Activated CD4-positive, alpha-beta T cell treated with anti-CD3 and anti-CD28 coated beads for 24 hours (primary cell): ENCODE measurements at places on chromosomes 7 and 10.

DNA sequence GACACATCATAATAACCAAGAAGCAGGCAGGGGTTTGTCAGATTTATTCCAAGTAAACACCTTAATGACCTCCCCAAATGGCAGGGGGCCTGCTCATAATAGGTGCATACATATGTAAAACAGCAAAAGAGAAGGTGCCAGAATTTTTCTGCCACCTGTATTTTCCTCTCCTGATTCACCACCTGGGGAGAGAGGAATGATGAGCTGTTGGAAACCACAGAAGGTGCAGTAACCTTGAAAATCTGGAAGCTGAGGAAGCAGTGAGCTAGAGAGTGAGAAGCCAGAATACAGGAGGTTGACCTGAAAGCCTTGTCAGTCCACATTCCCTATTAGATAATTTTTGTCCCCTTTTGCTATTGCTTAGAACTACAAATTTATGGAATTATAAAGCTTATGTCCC is 46.2 kb upstream of the PDE1C start:
- no peak for DNase-seq

DNA sequence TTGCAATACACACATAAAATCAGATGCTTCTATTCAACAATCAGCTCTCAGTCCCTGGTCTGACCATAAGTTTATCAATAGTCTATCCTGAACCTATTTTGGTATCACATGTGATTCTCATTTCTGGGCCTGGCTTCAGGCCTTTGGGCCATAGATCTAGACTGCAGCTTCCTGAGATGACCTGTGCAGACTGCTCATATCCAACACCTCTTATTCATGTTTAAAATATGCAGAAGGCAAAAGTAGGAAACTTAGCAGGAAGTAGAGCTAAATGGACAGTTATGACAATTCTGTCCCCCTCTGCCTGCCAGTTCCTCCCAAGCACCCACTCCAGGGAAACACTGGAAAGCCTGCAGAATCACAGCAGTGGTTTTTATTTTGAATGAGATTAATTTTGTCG is 53.3 kb downstream of the C7orf25 start:
- no peak for DNase-seq

DNA sequence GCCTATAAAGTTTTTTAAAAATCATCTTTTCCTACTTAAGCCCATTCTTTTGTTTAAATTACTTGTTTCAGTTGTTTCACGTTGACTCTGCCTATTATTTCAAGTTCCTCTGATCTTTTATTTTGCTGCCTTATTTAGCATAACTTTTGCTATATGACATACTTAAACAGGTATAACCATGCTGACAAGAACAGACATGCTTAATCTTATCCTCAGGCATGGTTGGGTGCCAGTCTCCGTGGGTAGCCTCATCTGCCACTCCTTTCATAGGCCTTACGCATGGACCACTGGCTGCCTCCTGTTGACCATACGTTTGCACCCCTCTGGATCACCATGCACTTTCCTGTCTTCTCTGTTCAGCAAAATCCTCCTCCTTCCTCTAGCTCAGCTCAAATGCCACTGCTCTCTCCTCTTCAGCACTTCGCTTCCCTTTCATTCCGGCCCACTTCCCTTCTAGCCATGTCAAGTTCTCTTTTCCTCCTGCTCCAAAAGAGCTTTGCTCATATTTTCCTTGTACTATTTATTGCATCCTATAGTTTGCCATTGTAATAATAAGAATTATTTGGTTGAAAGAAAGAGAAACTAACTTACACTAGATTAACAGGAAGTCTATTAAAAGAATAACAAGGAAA is 10.0 kb upstream of the TSPAN33 start:
- no peak for DNase-seq

DNA sequence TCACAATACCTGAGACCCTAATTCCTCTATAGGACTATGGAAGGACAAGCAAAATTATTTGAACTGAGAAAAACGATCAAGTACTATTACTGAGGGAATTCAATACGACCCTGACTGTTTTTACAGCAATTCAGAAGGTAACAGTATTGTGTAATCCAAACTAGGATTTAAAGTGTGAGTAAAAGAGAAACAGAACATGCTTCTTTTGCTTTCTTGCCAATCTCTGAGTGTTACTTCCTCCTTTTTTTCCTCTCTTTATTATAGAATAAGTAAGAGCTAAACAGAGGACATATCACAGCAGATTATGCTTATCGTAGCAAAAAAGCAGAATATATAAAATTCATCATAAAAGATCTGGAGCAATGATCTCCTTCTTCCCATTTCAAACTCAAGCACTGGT is 292.1 kb downstream of the THSD7A start:
- no peak for DNase-seq

GRCh38 chr7:141234335-141235105 is 160.7 kb downstream of the TMEM178B start:
- DNase-seq, result no peak

GRCh38 chr10:15460661-15461060 is 89.6 kb upstream of the FAM171A1 start:
- DNase-seq, result no peak

- DNase-seq, result no peak
These were observed 77.3 kb downstream of the CDC14C start for GRCh38 chr7:49001610-49002033.

DNA sequence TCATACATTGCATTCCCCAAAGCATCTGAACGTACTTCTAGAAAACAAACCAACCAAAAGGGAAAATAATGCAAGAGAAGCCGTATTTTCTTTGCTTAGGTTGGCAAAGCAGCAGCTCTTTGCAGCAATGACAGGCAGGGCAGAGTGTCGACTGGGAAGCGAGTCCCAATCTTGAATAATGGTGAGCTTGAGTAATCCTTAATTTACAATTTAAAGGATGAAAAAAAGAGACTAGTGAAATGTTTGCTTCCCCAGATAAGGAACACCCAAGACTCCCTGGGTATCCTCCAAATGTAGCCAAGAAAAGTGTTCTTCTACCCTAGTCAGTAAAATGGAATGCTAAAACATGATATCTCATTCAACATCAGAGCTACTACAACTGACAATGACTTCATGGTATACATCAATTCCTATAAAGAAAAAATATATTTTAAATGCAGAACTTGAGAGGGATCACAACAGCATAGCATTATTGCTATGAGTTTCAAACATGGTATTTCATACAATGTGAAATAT is 32.0 kb downstream of the GPAM start:
- no peak for DNase-seq

DNA sequence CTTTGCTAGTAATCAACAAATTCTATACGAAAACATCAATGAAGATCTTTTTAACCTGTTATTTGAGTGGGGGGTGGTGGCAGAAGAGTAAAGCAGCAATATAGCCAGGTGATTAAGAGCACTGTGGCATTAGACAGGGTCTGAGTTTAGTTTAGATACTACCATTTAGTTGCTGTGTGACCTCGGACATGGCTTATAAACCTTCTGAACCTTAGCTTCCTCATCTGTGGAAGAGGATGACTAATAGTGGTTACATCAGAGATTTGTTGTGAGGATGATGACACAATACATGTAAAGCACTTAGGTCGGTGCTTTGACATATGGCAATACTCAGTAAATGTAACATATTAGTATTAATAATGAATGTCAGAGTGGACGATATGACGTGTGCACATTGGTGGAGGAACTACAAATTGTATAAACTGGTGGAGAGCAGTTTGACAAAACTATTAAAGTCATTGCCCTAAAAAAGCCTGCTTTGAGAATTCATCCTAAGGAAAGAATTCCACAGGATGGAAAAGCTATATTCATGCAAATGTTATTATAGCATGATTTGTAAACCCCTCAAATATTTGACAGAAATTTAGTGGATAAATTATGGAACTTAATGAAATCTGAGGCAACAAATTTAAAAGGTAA is 24.3 kb downstream of the SPAG6 start:
- DNase-seq, result no peak

- no peak for DNase-seq
These were observed 162.4 kb upstream of the MDFIC start for GRCh38 chr7:114759347-114760062.

GRCh38 chr10:68600041-68600778 is 40.1 kb downstream of the TET1 start:
- DNase-seq, result peak; percentile 19

GRCh38 chr7:86785641-86786040 is 141.9 kb downstream of the GRM3 start:
- no peak for DNase-seq

GRCh38 chr10:73017955-73018480 is 63.4 kb upstream of the PLA2G12B start:
- DNase-seq, result no peak

DNA sequence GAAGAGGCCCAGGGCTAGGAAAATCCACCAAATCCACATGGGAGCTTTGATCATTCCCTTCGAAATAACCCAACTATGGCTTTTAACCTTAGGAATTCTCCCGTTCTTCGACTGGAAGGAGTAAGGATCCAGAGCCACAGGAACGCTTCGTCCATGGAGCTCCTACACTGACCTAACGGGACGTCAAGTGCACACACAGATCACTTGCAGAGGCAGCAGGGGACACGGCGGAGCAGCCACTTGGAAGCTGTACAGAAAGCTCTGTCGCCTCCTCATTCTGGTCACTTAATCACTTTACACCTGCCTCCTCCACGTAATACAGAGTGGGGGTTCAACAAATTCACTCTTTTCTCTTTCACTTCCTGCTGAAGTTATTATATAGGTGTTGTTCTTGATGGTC is 43.9 kb downstream of the RSU1 start:
- no peak for DNase-seq

DNA sequence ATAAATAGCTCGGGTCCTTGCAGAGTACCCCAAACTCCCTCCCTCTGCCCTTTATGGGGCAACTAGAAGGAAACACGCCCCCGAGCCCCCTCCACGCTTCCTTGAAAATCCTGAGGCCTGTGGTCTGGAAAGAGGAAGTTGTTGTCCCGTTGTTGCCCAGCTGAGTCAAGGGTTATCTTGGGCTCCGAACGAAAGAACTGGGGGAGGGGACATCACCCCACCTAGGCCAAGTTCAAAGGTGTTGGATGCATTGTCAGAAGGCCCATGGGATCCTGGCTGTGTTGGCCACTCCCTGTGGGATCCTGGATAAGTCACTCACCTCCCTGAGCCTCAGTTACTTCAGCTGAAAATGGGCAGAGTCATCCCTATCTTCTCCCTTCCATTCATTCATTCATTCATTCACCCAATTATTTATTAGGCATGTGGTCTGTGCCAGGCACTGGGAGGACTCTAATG is at the start of gene CCL24:
CCL24 (minus strand) TSS at position 26 of the 456 bp plus-strand sequence. CDS start 91 bp downstream, outside the sequence.
- no peak for DNase-seq

GRCh38 chr10:57202356-57202755 is 841.3 kb upstream of the ZWINT start:
- no peak for DNase-seq

- DNase-seq, result no peak
These were observed 656.1 kb downstream of the INHBA start for GRCh38 chr7:41046776-41047175.

DNA sequence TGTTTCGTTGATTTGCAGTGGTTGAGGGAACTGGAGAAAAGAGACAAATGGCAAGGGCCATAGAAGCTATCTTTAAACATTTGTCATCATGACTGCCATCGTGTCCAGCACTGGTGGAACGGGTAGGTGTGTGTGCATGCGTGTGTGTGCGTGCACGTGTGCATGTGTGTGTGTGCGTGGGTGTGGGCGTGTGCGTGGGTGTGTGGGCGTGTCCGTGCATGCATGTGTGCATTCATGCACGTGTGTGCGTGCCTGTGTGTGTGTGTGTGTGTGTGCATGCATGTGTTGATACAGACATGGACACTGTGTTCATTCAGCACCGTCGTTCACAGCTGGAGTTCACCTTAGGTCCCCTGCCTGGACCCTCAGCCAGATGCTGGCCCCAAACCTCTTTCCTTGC is 38.1 kb upstream of the AP5Z1 start:
- DNase-seq, result no peak

GRCh38 chr10:97667463-97667862 is 19.6 kb downstream of the AVPI1 start:
- DNase-seq, result no peak

DNA sequence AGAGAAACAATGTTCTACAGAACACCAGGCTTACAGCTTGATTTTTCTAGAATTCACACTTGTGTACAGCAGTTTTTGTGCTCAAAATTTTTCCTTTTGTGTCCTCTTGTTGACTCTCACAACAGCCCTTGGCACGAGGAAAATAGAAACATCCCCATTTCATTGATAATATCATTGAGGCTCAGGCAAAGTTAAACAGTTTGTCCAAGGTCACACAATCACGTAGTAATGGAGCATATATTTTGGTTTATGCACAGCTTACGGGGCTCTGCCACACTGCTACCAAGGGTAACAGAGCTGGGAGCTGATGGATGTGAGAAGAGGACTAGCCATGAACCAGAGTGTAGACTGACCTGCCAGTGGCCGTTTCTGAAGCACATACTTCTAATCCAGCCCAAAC is 292.0 kb downstream of the FZD1 start:
- no peak for DNase-seq

DNA sequence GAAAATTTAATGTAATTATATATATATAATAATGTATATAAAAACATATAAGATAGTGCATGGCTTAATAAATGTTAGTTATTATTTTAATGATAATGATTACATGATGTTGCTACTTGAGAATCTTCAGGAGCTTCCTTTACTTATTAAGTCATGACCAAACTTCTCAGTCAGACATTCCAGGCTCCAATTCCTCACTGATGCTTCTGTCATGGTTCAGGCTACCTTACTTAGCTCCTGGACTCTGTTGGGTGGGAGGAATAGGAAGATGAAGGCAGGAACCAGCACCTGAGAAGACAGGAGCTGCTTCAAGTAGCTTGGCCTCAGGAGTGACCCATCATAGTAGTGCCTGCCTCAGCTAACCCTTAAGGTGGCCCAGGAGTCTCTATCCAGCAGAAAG is 55.0 kb upstream of the EEPD1 start:
- DNase-seq, result no peak

DNA sequence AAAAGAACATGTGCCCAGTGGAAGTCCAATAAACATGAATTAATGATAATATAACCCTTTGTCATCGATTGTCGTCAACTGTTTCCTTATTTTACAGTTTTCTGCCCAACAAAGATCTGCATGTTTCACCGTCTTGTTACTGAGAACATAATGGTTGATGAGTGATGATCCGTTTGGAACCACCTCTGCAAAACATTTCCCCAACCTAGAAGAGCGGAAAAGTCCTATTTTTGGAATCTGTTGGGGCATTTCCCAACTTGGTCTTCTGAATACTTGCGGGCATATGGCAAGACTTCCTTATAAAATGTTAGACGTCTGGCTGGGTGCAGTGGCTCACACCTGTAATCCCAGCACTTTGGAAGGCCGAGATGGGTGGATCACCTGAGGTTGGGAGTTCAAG is 32.1 kb downstream of the CNPY1 start:
- no peak for DNase-seq

GRCh38 chr7:131328377-131329175 is 900 bp downstream of the MKLN1 start:
- DNase-seq, result no peak

DNA sequence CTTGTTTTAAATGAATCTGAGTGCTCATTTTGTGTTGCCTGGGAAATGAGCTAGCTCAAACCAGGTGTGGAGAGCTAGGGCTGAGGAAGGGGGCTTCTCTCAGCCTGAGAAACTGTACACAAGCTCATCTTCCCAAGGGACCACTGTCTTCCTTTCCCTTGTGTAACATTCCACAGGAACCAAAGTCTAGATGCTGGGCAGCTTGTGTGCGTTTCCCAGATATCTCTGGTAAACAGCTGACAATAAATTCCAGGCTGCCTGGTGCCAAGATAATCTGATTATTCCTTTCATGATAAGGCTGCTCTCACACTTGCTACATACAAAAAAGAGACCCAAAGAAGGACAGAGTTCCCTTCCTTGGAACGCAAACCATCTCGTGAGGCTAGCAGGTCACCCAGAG is 33.1 kb upstream of the MKLN1 start:
- DNase-seq, result no peak
